CD4-positive, alpha-beta T cell treated with Interleukin-2 at 100 ng/mL for 4 hours (primary cell): ENCODE measurements at places on chromosomes 16 and 17.

- no peak for DNase-seq
Measured at GRCh38 chr17:337866-338265, 14.7 kb downstream of the RPH3AL start.

DNA sequence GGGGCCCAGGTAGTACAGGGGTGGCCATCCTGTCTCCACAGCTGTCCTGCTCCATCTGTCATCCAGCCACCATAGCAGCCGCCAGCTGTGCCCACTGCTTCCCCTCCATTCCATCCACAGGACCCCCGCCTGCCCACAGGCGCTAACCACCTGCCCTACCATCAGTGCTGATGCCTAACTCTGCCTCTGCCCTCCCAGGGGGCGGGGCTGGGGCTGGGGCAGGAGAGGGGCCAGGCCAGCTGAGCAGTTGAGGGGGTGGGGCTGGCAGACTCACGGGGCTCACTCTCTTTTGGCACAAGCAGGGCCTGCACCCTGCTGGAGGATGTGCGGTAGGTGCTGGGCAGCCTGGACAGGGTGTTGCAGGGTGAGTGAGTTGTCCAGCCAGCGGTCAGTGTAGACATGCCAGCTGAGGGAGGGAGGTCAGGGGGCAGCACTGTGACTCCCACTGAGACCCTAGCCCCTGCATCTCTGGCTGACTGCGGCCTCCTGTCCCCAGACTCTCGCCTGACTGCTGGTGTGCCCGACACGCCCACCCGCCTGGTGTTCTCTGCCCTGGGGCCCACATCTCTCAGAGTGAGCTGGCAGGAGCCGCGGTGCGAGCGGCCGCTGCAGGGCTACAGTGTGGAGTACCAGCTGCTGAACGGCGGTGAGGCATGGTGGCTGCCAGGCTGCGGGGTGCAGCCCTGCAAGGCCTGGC is 9.6 kb downstream of the GALK1 start:
- DNase-seq: no peak

DNA sequence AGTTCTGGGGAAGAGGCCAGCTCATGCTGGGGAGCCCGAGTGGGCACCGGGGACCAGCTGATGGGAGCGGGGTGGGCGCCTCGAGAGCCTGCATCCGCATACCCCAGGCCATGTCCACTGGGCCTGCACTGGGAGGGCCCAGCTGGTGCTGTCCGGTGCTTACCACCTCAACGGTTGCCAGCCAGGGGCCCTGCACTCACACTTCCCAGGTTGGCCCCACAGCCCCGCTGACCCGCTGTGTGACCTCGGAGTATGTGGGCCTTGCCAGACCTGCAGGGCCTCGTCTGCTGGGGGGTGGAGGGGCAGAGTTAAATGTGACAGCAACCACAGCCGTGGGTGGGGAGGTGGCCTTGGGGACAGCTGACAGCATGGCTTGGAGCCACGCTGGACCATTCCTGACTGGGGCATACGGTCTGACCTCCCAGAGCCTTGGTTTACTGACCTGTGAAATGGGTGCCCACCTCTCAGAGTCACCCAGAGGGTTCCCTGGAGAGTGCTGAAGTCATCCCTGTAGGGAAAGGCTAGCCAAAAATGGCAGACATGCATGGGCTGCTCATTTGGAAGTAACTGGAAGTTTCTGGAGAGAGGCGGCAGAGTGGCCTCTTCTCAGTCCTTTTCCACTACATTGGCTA is 5.4 kb upstream of the GAA start:
- DNase-seq: no peak

GRCh38 chr17:32928586-32929535 is 908 bp downstream of the TMEM98 start:
- DNase-seq: no peak

- DNase-seq: no peak
Measured at GRCh38 chr16:55915096-55915827, 40.1 kb upstream of the CES5A start.

DNA sequence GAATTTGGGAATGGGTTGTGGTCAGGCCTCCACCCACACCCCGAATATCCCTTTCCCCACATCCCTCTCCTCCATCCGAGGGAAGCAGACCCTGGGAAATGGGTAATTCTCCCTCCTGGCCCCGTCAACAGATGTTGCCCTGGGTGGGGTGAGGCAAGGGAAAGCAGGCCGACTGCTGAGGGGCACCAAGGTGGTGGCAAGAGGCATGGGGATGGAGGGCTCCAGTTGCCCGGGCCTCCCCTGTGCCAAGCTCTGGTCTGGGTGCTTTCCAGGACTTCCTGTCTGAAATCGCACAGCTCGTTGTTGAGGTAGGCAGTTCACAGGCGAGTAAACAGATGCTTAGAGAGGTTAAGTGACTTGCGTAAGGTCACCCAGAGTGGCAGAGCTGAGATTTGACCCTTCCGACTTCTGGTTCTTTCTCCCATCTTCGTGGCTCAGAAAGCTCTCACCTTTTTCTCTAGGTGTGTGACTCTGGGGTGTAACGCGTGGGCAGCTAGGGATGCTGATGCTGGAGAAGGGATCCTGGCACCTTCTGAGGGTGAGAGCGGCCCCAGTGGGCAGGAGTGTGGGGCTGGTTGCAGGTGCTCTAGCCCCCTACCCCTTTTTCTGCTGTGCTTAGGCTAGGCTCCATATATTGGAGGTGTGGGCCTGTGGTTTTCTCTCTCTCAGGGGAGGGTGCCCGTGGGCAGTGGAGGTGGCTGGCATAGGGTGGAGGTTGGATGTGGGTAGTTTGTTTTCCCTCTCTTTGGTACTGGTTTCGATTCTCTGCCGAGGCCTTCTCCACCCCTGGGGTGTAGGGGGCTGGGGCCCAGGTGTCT is 17.2 kb downstream of the RARA start:
- DNase-seq: peak; percentile 64

DNA sequence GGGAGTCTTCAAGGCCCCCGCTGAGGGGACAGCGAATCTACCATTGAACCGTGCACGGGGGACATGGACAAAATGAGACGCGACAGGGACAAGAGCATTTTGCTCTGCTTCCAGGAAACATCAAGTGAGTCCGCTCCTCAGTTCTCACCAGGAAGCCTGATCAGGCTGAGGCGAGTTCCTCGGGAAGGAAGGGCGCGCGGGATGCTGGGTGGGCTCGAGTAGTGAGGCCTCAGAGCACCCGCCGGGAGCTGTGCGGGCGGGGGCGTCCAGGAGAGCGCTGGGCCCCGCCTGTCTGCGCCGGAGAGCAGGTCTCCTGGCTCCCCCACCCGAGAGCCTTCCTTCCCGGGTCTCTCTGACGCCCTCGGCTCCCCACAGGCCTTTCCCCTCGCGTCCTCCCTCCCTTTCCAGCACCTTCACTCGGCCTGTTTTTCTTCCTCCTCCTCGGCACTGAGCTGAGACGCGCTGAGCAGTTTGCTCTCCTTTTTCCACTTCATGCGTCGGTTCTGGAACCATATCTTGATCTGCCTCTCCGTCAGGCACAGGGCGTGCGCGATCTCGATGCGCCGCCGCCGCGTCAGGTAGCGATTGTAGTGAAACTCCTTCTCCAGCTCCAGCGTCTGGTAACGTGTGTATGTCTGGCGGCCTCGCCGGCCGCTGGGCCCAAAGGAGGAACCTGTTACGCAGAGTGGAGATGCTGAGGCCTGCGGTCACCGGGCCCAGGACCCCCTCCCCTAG is 2.6 kb upstream of the HOXB5 start:
- DNase-seq: peak; percentile 31

DNA sequence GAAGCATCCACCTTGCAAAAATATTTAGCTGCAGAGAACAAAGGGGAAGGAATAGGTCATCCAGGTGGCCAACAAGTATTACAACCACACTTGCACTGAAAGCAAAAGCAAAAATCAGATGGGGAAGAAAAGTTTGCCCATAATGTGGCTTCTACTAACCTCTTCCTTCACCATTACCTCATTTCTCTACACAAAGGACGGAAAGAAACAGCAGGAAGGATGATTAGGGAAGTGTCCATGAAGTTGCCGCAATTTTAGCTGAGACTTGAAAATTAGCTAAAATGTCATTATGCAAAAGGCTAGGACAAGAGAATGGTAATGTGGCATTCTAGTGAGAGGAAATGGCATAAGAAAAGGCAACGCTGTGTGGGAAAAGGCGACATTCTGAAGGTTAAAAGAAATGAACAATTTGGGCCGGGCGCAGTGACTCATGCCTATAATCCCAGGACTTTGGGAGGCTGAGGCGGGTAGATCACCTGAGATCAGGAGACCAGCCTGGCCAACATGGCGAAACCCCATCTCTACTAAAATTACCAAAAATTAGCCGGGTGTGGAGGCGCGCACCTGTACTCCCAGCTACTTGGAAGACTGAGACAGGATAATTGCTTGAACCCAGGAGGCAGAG is 13.7 kb downstream of the KANSL1 start:
- DNase-seq: no peak

GRCh38 chr17:43352579-43353331 is 46.0 kb upstream of the ARL4D start:
- DNase-seq: no peak

- no peak for DNase-seq
Measured at GRCh38 chr17:80696456-80696855, 151.8 kb downstream of the RPTOR start.

DNA sequence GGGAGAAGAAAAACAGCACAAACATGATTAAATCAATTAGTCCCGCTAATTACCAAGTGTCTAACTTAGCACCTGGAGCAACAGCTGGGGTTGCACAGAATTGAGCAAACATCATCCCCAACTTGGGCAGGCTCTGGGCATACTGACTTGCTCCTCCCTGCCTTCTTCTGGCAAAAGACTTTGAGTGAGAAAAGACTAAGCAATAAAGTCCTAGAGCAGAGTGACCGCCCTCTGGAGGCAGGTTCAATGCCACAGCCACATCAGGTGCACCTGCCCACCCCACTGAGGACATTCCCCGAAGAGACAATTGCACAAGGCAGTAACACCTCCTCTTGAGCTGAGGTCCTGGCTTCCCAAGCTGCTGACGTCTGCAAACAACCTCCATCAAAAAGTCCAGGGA is 358.3 kb downstream of the SOX9 start:
- no peak for DNase-seq

GRCh38 chr17:17017343-17018014 is 24.8 kb upstream of the MPRIP start:
- DNase-seq: no peak

GRCh38 chr17:37527249-37527851 is 37.7 kb downstream of the DUSP14 start:
- peak; percentile 49 for DNase-seq

DNA sequence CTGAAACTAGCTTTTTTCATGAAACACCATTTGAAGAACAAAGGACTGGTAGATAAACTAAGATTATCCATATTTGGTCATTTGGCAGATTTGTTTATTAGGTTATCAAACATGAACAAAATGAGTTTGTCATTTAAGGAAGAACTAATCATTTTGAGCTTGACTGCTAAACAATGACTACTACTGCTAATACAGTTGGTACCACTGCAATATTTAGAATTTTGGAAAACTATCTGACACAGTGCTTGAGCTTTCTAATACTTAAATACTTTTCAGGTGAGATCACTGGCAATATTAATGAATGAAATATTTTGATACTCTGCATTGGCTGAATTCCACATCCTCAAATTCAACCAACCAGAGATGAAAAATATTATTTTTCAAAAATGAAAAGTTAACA is 47.2 kb downstream of the MED13 start:
- no peak for DNase-seq

GRCh38 chr16:47460711-47461597 is at the start of the genes ITFG1 and PHKB:
Gene ITFG1, minus strand, starts transcription at chr16:47461063. Its CDS starts 18 bp downstream, at chr16:47461045.
Gene PHKB, plus strand, starts transcription at chr16:47461331. Its CDS starts 20 bp downstream, at chr16:47461351.
- peak; percentile 94 for DNase-seq

GRCh38 chr17:28173801-28174200 is 131.3 kb downstream of the NLK start:
- no peak for DNase-seq
